Neural progenitor cell (in vitro differentiated cells): ENCODE measurements at places on chromosomes 5 and 9. TPM values are rescaled to one million over a fixed set of nuclear protein-coding genes. Genes with fewer than 3 reads are reported as not detected.

GRCh38 chr5:79076819-79077218 lies 7.3 kb downstream of the BHMT2 start:
- no peak for DNase-seq

- no peak for DNase-seq
Observed at GRCh38 chr5:154375329-154376008, 70.3 kb upstream of the SAP30L start.

- DNase-seq: no peak
Observed at GRCh38 chr5:35626108-35626507, 8.4 kb downstream of the SPEF2 start.

GRCh38 chr5:90345684-90346083 lies 63.9 kb downstream of the CETN3 start:
- DNase-seq: no peak

- DNase-seq: peak; percentile 16
Observed at GRCh38 chr9:124010303-124010664, 1.3 kb upstream of the LHX2 start.

DNA sequence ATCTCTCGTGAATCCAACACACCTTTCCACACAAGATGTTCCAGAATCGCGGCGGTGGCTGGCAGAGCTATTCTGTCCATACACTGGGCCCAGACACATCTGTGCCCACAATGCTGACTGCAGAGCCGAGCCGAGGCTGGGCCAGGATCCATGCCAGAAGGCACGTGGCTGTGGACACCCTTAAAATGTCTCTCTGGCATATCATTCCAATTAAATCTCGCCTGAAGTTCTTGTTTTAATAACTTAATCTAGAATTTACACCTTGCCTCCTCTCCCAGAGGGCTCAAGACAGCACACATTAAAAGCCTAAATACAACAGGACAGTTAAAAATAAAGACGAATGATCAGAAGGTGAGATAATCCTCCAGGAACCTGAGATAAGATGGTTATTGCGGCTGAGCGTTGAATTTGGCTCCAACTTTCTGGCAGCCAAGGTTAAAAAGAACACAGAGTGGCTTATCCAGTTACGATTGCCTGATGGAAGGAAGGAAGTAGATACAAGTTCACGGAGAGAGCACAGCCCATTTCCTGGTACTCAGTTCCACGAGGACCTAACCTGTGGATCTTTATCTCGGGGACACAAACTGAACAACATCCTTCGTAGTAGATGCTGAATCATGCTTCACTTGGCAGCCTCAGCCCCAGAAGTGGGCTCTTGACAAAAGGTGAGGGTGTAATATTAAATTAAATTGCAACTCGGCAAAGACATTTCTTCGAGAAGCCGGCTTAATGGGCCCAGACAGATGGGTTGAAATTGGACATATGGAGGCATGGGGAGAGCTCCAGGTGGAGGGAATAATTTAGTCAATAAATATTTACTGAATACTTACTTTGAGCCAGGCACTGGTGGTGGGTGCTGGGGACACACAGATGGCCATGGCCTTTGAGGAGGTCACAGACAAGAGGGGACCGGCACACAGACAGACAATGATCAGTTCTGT lies 86.0 kb upstream of the TBC1D2 start:
- DNase-seq: no peak

- DNase-seq: no peak
Observed at GRCh38 chr9:127937056-127937387, 632 bp downstream of the DPM2 start.

- no peak for DNase-seq
Observed at GRCh38 chr5:85170183-85170582, 785.5 kb upstream of the EDIL3 start.

FBP2 gene
- not detected in 2 replicates for total RNA-seq

LCNL1 gene
- 0.09 TPM in 1 of 2 replicates, not detected in the other for total RNA-seq

ACSL6 gene
- not detected in 2 replicates for total RNA-seq

TXNDC8 gene
- total RNA-seq: not detected in 2 replicates
